ENCODE measurements at places on chromosomes 4 and X. TPM values are rescaled to one million over a fixed set of nuclear protein-coding genes. Genes with fewer than 3 reads are reported as not detected.

Gene DMRTC1
- not detected for total RNA-seq

Gene PTPN13
- total RNA-seq = 35.5 TPM

Gene PARM1
- 0.70 TPM for total RNA-seq

Gene ADH7
- not detected for total RNA-seq

Gene CD38
- not detected for total RNA-seq

Gene TRO
- 18.3 TPM for total RNA-seq

Gene DCAF16
- total RNA-seq = 16.3 TPM

Gene GRK4
- 3.4 TPM for total RNA-seq

Gene ASB11
- total RNA-seq = not detected

Gene SASH3
- total RNA-seq = not detected

Gene PLS3
- total RNA-seq = 511 TPM

Gene PPP4R3C
- total RNA-seq = not detected

Gene SSX2B
- total RNA-seq = not detected

Gene SERPINA7
- not detected for total RNA-seq

Gene PDLIM5
- total RNA-seq = 22.5 TPM

Gene PDGFRA
- total RNA-seq = 451 TPM
